Muscle of leg (tissue), 16 donors: ENCODE measurements at places on chromosomes 3 and 15.

GRCh38 chr3:41223691-41224090 is 24.4 kb downstream of the CTNNB1 start:
- H3K4me1 ChIP-seq: peaks cover 7% of the 10 kb centered on the region
- no peaks in the 10 kb centered on the region for H3K27me3 ChIP-seq
- H3K36me3 ChIP-seq: peaks cover 38% of the 10 kb centered on the region
- no peak overlapping the region for H3K27ac ChIP-seq
- DNase-seq: no peak

DNA sequence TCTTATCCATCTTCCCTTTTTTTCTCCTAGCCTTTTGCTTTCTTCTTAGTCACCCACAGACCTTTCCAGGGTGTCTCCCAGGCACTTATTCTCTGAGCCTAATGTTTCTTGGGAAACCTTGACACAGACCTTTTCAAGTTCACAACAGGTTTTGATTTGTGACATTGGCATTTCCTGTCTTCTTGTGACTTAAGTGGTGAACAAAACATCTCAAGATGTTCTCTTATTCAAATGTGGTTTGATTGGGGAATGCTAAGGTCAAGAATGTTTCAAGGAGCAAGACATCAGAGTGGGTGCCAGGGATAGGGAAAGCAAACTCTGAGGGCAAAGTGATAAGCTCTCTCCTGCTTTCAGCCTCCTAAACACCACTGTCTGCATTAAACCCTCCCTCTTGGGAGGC is 68.2 kb upstream of the GSK3B start:
- no peaks in the 10 kb centered on the region for H3K4me1 ChIP-seq
- H3K36me3 ChIP-seq: no peaks in the 10 kb centered on the region
- DNase-seq: no peak
- no peak overlapping the region for H3K27ac ChIP-seq
- no peaks in the 10 kb centered on the region for H3K27me3 ChIP-seq

DNA sequence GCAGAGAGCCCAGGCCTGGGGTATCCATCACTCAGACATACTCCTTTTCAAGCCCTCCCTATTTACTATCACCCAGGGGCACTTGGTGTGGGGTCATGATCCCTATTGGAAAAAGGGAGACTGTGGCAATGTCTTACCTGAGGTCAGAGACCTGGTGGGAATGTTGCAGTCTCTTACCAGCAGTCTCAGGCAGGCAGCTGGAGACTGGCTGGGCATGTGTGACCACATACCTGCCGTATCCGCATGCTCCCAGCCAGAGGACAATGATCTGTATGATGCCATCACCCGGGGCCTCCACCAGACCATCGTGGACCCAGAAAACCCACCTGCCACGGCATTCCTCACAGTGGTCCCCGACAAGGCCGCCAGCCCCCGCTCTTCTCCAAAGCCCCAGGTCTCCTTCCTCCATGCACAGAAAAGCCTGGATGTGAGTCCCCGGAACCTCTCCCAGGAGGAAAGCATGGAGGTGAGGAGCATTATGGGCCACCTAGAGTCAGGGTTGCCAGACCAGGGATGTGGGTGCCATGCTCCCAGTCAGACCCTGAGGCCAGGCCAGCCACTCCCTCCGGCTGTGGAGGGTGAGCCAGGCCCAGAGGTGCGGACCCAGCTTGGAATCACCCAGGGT is 5.9 kb downstream of the SH2D7 start:
- H3K4me1 ChIP-seq: peaks cover 19% of the 10 kb centered on the region
- DNase-seq: no peak
- H3K36me3 ChIP-seq: no peaks in the 10 kb centered on the region
- no peak overlapping the region for H3K27ac ChIP-seq
- H3K4me3 ChIP-seq: no peak overlapping the region

DNA sequence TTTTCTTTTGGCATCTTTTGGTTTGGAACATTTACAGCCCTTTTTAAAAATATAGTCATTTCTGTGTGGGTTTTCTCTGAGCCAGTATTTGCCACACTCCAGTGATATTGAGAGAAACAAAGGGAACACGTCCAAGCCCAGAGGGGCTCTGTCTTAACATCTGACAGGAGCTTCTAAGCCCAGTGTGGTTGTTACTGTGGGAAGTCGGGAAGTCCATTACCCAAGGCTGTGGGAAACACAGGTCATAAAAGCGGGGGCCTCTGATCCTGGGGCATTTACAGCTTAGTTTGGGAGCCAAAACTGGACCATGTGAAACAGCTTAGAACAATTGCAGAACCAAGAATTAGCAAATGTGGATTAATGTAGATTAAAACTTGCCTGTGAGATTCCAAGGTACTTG is 123.0 kb downstream of the PTPRG start:
- H3K27ac ChIP-seq: peak overlapping the region; percentile 85
- no peaks in the 10 kb centered on the region for H3K27me3 ChIP-seq
- no peak for DNase-seq
- H3K4me1 ChIP-seq: peaks cover 39% of the 10 kb centered on the region
- H3K36me3 ChIP-seq: no peaks in the 10 kb centered on the region

GRCh38 chr15:79418693-79419279 is 13.3 kb upstream of the MINAR1 start:
- H3K27ac ChIP-seq: no peak overlapping the region
- peaks cover 9% of the 10 kb centered on the region for H3K4me1 ChIP-seq
- no peaks in the 10 kb centered on the region for H3K36me3 ChIP-seq
- H3K4me3 ChIP-seq: no peak overlapping the region
- peaks cover 3% of the 10 kb centered on the region for H3K27me3 ChIP-seq

- H3K36me3 ChIP-seq: no peaks in the 10 kb centered on the region
- H3K4me3 ChIP-seq: no peak overlapping the region
- peaks cover 6% of the 10 kb centered on the region for H3K27me3 ChIP-seq
- H3K27ac ChIP-seq: no peak overlapping the region
- H3K4me1 ChIP-seq: peaks cover 4% of the 10 kb centered on the region
- DNase-seq: no peak
These were observed 30.4 kb upstream of the TRPM1 start for GRCh38 chr15:31131853-31132375.

- H3K4me3 ChIP-seq: no peak overlapping the region
- H3K27me3 ChIP-seq: no peaks in the 10 kb centered on the region
- DNase-seq: no peak
- no peak overlapping the region for H3K27ac ChIP-seq
These were observed 29.8 kb upstream of the RHCG start for GRCh38 chr15:89526181-89526580.

GRCh38 chr3:71384837-71385716 is 198.5 kb downstream of the FOXP1 start:
- H3K27ac ChIP-seq: no peak overlapping the region
- no peak for DNase-seq
- H3K36me3 ChIP-seq: no peaks in the 10 kb centered on the region
- H3K4me1 ChIP-seq: peaks cover 4% of the 10 kb centered on the region
- no peaks in the 10 kb centered on the region for H3K27me3 ChIP-seq

DNA sequence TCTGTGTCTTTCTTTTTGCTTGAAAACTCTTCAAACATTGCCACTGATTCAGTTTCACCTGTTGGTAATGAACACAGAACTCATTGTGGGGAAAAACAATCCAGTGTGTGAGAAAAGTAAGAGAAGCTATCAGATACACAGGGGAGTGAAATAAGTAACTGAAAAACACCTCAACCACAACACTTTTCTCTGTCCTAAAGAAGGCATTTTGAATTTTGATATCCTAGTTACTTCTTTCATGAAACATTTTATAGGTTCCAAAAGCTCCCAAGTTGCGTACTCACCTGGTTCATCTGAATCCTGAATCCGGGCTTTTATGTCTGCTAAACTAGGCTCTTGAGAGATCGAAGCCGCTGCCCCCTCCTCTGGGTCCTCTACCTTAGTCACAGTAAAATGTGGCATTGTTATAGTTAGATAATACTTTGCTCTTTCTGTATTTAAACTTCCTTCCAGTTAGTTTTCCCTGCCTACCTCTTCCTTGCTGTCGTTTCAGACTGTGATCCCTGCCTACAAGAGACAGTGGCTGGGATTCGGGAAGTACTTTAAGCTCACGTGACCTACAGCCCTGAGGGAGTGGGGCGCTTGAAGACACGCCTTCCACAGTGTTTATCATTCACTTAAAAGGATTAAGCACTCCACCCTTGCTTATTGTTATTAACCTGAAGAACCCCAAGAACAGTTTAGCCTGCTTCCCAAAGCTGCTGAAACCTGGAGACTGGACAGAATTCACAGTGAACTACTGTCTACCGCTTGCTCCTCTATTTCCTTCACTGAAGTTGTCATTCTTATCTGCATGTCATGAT is 19.1 kb downstream of the SLC12A6 start:
- H3K4me1 ChIP-seq: no peaks in the 10 kb centered on the region
- no peak overlapping the region for H3K27ac ChIP-seq
- peak overlapping the region; percentile 21 for H3K4me3 ChIP-seq
- DNase-seq: peak; percentile 80
- H3K36me3 ChIP-seq: no peaks in the 10 kb centered on the region

DNA sequence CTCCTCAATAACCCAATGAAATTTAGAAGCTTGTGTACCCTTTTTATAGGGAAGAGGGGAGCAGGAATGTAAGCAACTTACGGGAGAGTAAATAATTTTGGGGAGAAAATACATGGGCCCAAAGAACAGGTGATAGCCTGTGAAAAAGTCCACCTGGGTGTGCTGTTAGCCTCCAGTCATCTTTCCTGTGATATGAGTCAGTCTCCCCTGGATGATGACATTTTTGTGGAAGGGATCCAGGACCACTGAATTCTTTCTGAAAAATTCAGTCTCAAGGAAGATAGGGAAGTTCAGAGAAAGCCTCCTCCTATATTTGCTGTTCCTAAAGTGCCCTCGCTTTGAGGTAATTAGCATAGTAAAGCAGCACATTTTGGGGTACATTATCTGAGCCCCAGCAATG is 149.8 kb downstream of the SQOR start:
- H3K4me3 ChIP-seq: no peak overlapping the region
- no peak overlapping the region for H3K27ac ChIP-seq
- H3K36me3 ChIP-seq: no peaks in the 10 kb centered on the region
- peaks cover 5% of the 10 kb centered on the region for H3K4me1 ChIP-seq
- peaks cover 3% of the 10 kb centered on the region for H3K27me3 ChIP-seq

GRCh38 chr3:186181901-186182300 is 73.0 kb upstream of the ETV5 start:
- no peak overlapping the region for H3K27ac ChIP-seq

- H3K36me3 ChIP-seq: no peaks in the 10 kb centered on the region
- no peak for DNase-seq
- no peaks in the 10 kb centered on the region for H3K27me3 ChIP-seq
- H3K27ac ChIP-seq: no peak overlapping the region
- H3K4me1 ChIP-seq: peaks cover 16% of the 10 kb centered on the region
These were observed 158.0 kb downstream of the CLSTN2 start for GRCh38 chr3:140092848-140093536.

GRCh38 chr3:140863580-140864009 is 78.0 kb upstream of the SLC25A36 start:
- no peak overlapping the region for H3K4me3 ChIP-seq
- H3K27me3 ChIP-seq: no peaks in the 10 kb centered on the region
- no peaks in the 10 kb centered on the region for H3K4me1 ChIP-seq
- DNase-seq: peak; percentile 72
- H3K27ac ChIP-seq: no peak overlapping the region

DNA sequence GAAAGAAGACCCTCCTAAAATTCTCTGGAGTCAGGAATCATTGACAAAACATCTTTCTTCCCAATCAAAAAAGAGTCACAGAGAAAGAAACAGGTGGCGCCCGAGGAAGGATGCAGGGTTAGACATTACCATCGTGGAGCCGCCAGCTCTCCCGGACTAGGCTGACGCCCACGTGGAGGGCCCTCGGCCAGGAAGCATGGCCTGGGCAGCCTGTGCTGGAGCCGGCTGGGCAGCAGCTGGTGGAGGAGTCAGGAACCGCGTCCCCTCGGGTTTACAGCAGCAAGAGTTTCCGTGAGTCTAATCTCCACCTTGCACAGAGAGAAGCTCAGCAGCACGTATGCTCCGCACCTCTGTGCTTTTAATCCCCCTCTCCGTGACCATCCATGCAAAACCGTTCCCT is 533.7 kb upstream of the ATP11B start:
- H3K4me3 ChIP-seq: no peak overlapping the region
- H3K27ac ChIP-seq: no peak overlapping the region

DNA sequence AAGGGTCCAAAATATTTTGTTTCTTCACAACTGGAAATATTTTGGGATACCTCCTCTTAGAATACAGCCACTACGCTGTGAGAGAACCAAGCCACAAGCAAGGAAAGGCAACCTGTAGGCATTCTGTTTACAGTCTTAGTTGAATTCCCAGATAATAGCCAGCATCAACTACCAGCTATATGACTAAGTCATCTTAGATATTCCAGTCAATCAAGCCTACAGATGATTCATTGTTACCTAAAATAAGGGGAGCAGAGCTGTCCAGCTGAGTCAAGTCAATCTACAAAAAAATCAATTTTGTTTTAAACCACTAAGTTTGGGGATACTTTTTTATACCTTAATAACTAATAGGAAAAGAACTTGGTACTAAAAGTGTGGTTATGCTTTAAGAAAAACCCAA is 526.4 kb upstream of the DPPA4 start:
- no peak overlapping the region for H3K4me3 ChIP-seq
- DNase-seq: no peak
- H3K27me3 ChIP-seq: no peaks in the 10 kb centered on the region
- H3K4me1 ChIP-seq: no peaks in the 10 kb centered on the region
- H3K27ac ChIP-seq: no peak overlapping the region

DNA sequence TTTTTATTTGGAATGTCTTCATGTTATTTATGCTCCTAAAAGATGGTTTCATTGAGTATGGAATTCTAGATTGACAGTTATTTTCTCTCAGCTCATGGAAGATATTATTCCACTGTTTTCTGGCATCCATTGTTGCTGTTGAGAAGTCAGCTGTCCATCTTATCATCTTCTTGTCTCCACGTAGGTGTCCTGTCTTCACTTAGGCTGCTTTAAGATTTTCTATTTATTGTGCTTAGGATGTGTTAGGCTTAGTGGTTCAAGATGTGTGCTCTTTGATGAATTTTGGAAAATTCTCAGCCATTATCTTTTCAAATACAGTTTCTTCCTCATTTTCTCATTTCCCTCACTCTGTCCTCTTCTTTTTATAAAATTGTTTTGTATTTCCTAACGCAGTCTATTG is 52.0 kb downstream of the SNRK start:
- no peak overlapping the region for H3K4me3 ChIP-seq
- H3K27ac ChIP-seq: no peak overlapping the region
- H3K27me3 ChIP-seq: no peaks in the 10 kb centered on the region
- no peaks in the 10 kb centered on the region for H3K4me1 ChIP-seq
- no peak for DNase-seq
- peaks cover 56% of the 10 kb centered on the region for H3K36me3 ChIP-seq
